ENCODE measurements at places on chromosomes 7 and 10. TPM values are rescaled to one million over a fixed set of nuclear protein-coding genes. Genes with fewer than 3 reads are reported as not detected.
A peak's percentile ranks its signal among the peaks of the same experiment; 100 is the strongest.

The KCNH2 gene
- total RNA-seq = 0.16 TPM

DNA sequence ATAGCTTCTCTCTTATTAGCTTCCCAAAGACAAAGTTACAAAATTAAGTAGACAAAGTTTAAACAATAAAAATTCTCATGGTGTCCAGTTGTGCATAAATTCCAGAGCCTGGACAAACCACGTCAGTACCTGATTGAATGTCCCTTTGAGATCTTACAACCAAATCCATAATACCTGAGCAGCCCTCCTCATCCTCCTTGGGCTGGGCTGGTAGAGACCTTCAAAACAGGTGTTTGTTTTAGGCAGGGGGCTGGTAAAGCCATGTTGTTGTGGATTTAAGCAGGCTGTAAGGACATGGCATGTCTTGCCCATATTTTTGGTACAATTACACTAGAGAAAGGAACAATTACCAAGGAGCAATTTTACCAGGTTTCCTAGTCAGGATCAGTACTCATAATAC, 2.1 kb downstream of the IFIT5 start:
- DNase-seq = no peak
- no peaks in the 10 kb centered on the region for H3K4me1 ChIP-seq
- H3K27me3 ChIP-seq = no peaks in the 10 kb centered on the region
- H3K27ac ChIP-seq = no peak overlapping the region

DNA sequence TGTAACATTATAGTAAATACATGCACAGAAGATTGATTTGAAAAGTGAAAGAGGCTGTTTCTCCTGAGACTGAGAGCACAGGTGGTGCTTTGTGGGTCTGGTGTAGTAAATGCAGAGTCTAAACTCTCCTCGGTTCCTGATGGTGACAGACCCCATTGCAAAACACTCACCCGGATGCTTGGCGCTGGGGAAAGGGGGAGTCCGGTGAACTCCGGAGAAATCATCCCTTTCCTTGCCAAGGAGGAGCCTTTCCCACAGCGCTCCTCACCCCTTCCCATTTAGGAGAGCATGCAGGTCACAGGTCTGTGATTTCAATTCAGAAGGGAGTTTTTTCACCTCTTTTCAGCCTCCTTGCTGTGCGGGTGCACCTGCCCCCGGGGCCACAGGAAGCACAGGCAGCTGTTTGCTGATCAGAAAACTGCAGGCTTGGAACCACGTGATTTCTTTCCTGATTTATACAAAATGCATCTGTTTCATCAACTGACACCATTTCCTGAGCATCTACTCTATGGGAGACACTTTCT, 75.6 kb upstream of the LYZL2 start:
- no peaks in the 10 kb centered on the region for H3K36me3 ChIP-seq
- H3K27ac ChIP-seq = no peak overlapping the region
- H3K4me1 ChIP-seq = no peaks in the 10 kb centered on the region

GRCh38 chr10:48947690-48948469, 8.2 kb upstream of the LRRC18 start:
- DNase-seq = no peak
- H3K27me3 ChIP-seq = no peaks in the 10 kb centered on the region
- no peaks in the 10 kb centered on the region for H3K36me3 ChIP-seq
- H3K4me1 ChIP-seq = no peaks in the 10 kb centered on the region

GRCh38 chr10:1009071-1009494, 16.6 kb downstream of the IDI2 start:
- H3K4me3 ChIP-seq = no peak overlapping the region
- H3K36me3 ChIP-seq = peaks cover 25% of the 10 kb centered on the region
- no peaks in the 10 kb centered on the region for H3K4me1 ChIP-seq
- no peaks in the 10 kb centered on the region for H3K27me3 ChIP-seq

GRCh38 chr10:79416578-79417255, 28.7 kb downstream of the ZCCHC24 start:
- peak overlapping the region; percentile 59 for H3K27ac ChIP-seq
- H3K36me3 ChIP-seq = no peaks in the 10 kb centered on the region
- no peaks in the 10 kb centered on the region for H3K27me3 ChIP-seq
- DNase-seq = peak; percentile 43
- H3K4me1 ChIP-seq = no peaks in the 10 kb centered on the region

- no peaks in the 10 kb centered on the region for H3K27me3 ChIP-seq
- peak; percentile 64 for DNase-seq
- no peaks in the 10 kb centered on the region for H3K36me3 ChIP-seq
- peak within 1 kb of the TSS; percentile 95 for H3K27ac ChIP-seq
- peak within 1 kb of the TSS; percentile 64 for H3K4me3 ChIP-seq
- peaks cover 5% of the 10 kb centered on the region for H3K4me1 ChIP-seq
Observed at GRCh38 chr10:24208661-24209431, at the start of gene KIAA1217. Gene KIAA1217, plus strand, starts transcription at chr10:24209138. Its CDS starts 56 bp downstream, at chr10:24209194.

DNA sequence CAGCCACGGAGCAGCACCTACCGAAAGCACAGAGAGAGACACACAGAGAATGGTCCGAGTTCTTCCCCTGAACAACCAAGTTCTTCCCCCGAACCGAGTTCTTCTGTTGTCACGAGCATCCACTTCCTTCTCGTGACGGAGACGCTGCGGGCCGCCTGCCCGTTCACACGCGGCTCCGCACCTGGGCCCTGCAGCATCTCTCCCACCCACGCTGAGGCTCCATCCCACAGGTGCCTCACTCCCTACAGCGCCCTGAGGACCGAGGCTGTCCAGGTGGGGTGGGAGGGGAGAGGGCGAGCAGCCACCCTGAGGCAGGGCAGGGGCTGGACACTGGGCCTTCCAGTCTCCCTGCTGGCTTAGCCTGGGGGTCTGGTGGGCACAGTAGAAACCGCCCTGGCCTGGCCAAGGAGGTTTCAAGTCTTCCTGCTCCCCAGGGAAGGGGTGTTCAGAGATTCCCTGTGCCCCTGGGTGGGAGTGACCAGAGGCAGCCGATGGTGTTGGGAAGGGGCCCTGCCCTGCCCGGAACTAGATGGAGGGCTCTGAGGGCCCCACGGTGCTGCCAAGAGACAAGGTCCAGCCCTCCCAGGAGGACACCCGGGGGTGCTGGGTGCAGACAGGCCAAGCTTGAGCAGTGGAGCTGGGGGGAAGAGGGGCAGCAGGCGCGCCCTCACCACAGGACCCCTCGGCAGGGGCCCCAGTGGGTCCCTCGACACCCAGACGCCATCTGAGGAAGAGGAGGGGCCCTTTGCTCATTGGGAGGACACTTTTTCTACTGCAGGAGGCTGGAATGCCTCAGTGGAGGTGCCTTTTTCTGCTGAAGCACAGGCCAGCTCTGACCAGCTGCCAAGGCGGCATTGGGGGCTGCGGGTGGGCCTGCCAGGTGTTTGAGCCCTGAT, 5.2 kb upstream of the NKX6-2 start:
- no peak overlapping the region for H3K4me3 ChIP-seq
- H3K36me3 ChIP-seq = no peaks in the 10 kb centered on the region
- peaks cover 6% of the 10 kb centered on the region for H3K27me3 ChIP-seq
- H3K4me1 ChIP-seq = no peaks in the 10 kb centered on the region
- no peak overlapping the region for H3K27ac ChIP-seq
- DNase-seq = no peak

DNA sequence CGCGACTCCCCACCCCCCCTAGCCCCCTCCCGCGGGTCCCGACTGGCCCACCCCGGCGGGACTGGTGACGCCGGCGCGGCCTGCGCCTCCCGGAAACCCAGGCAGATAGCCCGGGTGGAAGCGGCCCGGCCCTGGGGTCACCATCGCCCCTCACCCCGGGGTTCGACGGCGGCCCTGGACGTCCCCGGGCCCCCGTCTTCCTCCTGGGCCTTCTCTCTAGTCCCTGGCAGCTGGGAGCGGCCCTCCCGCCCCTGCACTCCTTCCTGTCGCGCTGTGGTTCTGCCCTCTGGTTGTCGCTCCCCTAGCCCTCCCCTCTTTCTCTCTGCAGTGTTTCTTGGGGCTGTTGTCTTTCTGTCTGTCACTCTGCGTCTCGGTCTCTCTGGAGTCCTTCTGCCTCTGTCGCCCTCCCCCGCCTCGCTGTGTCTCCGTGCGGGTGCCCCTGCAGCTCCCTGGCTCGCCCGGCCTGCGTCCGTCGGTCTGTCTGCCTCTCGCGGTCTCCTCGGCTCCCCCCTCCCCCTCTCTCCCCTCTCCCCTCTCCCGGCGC, 90.5 kb upstream of the PAX2 start:
- no peak for DNase-seq
- H3K27me3 ChIP-seq = peaks cover 87% of the 10 kb centered on the region
- H3K27ac ChIP-seq = no peak overlapping the region
- no peaks in the 10 kb centered on the region for H3K36me3 ChIP-seq
- no peaks in the 10 kb centered on the region for H3K4me1 ChIP-seq
- peak overlapping the region; percentile 62 for H3K4me3 ChIP-seq

All from breast epithelium (tissue), 4 donors.